ENCODE measurements at places on chromosomes 4 and X. TPM values are rescaled to one million over a fixed set of nuclear protein-coding genes. Genes with fewer than 3 reads are reported as not detected.

Gene VCX2
- total RNA-seq: not detected

Gene GLA
- total RNA-seq: 22.8 TPM

DNA sequence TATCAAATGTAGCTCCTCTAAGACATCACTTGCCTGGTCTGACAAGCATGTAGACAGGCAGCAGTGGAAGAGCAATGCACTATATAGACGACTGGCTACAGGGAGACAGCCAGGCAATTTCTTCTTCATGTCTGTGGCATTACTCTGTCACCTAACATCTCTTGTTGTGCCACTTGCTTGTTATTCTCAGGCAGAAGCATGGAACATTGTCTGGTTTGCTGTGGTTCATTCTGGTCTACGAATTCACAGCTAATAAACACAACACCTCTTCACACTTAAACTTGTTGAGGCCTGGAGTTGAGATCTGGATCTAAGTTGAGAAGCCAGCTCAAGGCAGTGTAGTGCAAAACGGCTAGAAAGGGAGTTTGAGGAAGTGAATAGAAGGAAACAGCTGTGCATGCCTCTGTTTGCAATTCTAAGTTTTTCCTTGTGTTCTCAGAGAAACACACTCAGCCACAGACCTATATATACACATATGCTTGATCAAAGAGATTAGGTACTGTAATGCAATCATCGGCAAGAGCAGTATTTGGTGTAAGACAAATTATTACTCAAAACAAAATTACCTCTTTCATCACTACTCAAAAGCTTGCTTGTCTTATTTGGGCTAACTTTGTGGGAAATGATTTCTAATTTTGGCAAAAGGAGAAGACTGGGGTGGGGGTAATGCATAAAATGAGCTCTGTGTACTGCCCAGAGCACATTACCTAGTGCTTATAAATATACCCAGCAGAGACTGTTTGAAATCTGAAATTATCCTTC is 243.8 kb downstream of the PPP3CA start:
- no peak for DNase-seq

- DNase-seq: no peak
These were observed 349.5 kb upstream of the HAND2 start for GRCh38 chr4:173879509-173879908.

- DNase-seq: no peak
These were observed 97.7 kb downstream of the DGKK start for GRCh38 chrX:50372966-50373365.

DNA sequence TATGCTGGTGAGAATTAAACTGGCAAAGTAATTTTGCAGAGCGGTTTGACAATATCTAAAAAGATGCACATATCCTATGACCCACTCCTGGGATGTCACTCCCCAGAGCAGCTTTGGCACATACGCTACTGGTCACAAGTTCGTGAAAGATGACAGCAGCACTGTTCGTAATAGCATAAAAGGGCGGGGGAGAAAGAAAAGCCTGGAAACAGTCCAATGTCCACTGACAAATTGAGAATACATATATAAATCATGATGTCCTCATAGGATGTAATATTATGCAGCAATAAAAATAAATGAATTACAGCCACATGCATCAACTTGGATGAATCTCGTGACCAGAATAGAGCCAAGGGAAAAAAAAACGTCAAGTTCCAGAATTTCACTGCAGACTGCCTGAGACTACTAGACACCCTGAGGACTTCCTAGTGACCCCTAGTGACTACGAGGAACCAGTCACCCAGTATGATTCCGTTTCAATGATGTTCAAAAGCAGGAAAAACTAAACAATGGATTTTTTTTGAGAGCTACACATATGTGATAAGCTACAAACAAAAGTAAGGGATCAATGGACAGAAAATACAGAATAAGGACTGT is 1.8 kb downstream of the PCSK1N start:
- peak; percentile 66 for DNase-seq

Measured in osteoblast (primary cell).